Activated T-cell treated with anti-CD3 and anti-CD28 coated beads for 1 hour (primary cell): ENCODE measurements at places on chromosomes 13 and 19.

DNA sequence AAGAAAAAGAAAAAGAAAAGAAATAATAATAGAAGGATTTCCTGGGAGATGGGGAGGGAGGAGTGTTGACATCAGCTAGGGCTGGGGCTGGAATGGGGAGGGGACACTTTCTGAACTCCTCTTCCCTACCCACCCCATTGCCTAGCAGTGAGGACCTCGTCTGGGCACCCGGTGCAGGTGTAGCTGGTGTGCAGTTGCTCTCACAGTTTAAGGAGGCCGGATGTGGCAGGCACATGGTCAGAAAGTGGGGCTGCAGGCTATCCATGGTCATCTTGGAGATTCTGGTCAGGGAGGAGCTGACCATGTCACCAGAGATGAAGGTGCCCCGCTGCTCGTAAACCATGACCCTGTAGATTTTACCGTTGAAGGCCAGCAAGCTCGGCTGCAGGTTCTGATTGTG is 8.5 kb upstream of the TUBB4A start:
- DNase-seq = no peak

- DNase-seq = no peak
Observed at GRCh38 chr19:49629659-49630058, 10.3 kb downstream of the RRAS start.

GRCh38 chr13:27595055-27595811 is 25.1 kb downstream of the LNX2 start:
- DNase-seq = no peak

- peak; percentile 72 for DNase-seq
Observed at GRCh38 chr13:51453207-51453958, 547 bp upstream of the INTS6 start.

DNA sequence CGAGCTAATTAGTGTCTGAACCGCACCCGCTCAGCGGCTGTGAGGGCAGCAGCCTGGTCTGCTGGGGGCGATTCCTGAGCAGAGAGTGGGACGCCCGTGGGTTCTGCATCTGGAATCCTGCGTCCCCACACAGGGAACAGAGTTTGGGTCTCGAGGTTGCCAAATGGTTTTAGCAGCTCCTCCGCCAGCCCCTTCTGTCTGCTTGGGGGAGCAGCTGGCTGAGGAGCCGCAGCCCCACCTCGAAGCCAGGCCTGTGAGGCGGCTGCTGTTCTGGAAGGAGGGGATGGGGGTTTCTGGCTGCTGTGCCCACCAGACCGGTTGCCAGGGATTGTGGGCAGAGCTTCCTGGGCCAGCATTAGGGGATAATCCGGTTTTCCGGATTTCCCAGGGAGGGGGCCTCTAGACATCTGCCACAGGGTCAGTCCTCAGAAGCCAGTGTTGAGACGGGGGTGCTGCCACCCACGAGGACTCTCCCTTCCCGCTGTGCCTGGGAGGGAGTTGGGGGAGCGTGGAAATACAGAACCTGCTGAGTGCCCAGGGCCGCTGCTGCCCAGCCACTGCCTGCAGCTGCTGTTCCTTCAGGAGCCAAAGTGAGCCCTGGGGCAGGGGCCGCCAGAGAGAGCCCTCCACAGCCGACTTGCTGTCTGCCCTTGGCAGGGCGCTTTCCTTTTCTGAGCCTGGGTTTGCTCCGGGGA is 2.0 kb downstream of the CDC34 start:
- no peak for DNase-seq

DNA sequence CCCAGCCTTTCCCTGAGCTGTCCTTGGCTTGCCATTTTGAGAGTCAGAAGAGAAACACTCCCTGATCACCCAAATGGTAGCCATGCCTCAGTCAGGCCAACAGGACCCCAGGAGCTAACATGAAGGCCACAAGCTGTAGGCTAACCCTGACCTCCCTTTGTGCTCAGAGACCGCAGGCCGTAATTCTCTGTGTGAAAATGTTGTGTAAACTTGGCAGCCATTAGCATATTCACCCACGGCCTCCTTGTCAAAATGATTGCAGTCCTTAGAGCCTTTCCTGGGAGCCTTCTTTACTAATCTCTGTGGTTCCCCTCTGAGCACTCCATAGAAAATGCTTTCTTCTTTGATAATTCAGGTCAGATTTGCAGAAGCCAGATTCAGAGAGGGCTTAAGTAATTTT is 418.9 kb downstream of the COG6 start:
- DNase-seq = no peak

- DNase-seq = no peak
Observed at GRCh38 chr19:44344255-44344654, 12.2 kb downstream of the ZNF112 start.

GRCh38 chr13:27374650-27375049 is 49.8 kb upstream of the GTF3A start:
- DNase-seq = peak; percentile 31

GRCh38 chr19:6210091-6210490 is 69.7 kb downstream of the MLLT1 start:
- no peak for DNase-seq

DNA sequence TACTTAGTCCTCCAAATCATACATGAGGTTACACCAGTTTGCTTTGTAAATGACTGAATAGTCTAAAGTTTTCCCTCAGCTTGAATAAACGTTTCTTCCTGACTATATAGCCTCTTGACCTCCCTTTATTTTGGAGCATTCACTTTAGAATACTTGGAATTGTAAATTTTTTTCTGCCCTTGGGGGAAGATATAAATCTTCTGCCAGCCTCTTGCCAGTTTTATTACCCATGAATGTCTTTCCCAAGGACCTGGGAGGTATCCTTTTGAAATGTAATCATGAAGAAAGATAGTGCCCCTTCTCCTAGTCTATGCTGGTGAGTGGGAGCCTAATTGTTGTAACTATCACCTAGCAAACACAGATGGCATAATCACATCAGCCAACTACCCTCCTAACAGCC is 2033.9 kb upstream of the PCDH20 start:
- DNase-seq = no peak

DNA sequence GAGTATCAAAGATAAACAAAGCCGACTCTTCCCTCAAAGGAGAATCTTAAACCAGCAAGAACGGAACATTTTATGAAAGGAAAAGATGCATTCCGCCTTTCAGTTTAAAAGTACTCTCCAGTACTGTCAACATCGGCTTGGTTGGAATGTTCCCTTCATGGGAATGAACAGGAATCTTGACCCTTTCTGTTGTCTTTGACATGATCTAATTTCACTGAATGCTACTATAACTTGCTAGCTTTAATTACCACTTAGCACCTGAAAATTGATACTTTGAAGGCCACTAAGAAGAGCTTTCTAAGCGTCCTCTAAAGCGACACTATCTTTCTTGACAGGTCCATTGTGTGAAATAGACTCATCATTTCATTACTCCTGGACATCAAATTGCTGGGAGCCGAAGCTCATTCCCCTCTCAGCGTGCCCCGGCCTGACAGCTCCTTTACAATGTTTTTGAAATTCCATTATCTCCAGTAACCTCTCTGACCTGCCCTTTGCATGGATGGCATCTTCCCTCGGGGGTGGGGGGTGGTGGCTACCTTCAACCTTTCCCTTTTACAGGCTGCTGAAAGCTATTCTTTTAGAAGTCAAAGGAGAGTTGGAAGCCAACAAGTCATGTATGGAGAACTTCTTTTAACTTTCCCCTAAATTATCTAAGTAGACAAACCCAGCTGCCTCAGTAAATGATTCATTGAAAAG is 67.9 kb downstream of the EFNB2 start:
- no peak for DNase-seq

- DNase-seq = no peak
Observed at GRCh38 chr13:106113796-106114195, 421.7 kb downstream of the EFNB2 start.

DNA sequence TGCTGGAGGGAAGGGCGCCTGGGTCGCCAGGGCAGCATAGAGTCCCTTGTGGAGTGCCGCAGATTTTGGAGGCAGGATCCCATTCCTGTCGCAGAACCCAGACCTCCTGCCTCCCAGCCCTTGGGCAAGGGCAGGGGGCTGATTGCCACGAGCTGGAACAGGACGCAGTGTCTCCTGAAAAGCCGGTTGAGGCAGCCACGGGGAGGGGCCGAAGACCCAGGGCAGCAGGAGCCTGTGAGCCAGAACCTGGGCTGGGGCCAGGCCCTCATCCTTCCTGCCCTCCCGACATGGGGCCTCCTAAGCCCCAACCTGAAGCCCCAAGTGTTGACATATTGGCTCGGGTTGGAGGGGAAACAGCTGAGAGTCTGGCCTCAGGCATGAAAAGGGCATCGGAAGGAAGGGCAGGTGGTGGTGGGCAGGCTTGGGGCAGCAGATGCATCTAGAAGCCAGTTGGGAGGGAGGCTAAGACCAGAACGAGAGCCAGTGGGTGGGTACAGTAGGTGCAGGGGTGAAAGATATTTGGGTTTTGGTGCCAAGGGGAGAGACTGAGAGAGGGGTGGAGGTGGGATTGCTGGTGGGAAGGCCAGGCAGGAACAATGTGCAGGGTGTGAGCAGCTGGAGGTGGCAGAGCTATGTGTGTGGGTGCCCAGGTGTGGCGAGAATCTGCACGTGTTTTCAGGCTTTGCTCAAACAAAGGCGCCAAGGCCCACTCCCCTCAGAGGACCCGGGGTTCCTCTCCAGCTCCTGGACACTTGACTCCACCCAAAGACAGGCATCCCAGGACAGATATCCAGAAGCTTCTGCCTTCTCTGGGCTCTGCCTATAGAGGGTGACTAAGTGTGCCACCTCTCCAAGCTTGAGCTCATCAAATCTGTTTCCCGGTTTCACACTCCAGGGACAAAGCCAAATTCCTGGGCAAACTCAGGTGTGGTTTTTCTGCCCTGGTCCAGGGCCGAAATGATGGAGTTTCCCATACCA is 1.4 kb upstream of the SBSN start:
- DNase-seq = no peak

DNA sequence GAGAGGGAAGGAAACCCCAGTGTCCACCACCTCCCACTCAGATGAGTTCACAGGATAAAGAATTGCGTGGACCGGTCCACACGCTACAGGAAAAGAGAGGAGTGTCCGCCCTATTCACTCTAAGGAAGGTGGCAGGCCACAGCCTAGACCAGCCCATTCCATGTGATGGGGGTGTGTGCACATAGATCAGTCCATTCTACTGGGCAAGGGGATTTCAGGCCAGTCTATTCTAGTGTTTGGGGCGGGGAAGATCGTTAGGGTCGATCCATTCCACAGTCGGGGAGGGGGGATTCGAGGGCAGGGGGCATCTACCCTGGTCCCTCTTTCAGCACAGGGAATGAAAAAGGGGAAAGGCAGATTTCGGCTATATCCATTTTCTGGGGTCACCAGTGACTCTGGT is 7.8 kb downstream of the FIZ1 start:
- DNase-seq = no peak

- no peak for DNase-seq
Observed at GRCh38 chr19:13841962-13842290, 35.0 kb upstream of the NANOS3 start.

- DNase-seq = no peak
Observed at GRCh38 chr19:46617601-46618000, 7.3 kb downstream of the PTGIR start.

- DNase-seq = no peak
Observed at GRCh38 chr13:43297967-43298678, 274.7 kb downstream of the DNAJC15 start.

DNA sequence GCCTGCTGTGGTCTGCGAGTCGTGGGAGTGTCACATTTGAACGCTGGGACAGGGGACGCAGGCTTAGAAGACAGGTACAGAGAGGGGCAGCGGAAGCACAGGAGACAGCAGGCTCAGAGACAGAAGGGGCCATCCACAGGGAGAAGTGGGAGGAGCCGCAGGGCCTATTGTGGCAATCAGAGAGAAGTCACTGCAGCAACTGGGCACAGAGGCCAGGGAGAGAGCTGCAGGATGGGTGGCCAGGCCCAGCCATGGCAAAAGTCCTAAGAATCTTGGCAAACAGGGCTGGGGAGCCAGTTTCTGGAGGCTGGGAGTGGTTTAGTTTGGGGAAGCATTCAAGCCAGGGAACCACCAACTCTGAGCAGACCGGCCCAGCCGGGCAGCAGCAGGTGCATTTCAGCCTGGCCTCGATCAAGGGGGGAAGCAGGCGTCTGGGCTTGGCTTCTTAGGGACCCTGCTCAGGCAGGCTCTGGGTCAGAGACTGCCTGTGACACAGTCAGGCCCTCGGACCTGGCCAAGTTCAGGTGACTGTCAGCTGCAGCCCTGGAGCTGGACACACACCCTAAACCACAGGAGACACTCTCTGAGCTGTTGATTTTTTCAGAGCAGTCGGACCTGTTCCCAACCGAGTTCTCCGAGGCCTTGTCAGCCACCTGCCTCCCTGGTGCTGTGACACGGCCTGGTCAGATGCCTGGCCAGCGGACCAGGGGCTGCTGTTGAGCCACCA is 11.8 kb downstream of the SH3GL1 start:
- no peak for DNase-seq

GRCh38 chr13:26007261-26008125 is 44.3 kb downstream of the SHISA2 start:
- no peak for DNase-seq

DNA sequence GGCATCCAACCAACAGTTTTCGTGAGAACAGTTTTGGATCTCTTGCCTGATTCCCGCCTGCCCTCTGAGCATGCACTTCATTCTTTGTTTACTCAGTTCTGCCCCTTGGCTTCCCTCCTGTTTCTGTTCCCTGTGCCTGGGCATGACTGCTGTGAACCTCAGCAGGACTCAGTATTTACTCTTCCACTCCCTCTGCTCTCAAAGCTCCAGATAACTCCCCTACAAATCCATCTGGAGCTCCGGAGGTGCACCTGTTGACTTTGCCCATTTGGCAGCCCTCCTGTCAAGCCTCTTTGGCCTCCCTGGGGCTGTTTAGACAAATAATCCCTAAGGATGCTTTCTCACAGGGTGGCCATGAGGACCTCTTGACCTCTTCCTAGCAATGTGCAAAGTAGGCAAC is 34.2 kb upstream of the ARGLU1 start:
- DNase-seq = no peak

GRCh38 chr19:7801020-7801570 is 28.9 kb upstream of the EVI5L start:
- DNase-seq = no peak

DNA sequence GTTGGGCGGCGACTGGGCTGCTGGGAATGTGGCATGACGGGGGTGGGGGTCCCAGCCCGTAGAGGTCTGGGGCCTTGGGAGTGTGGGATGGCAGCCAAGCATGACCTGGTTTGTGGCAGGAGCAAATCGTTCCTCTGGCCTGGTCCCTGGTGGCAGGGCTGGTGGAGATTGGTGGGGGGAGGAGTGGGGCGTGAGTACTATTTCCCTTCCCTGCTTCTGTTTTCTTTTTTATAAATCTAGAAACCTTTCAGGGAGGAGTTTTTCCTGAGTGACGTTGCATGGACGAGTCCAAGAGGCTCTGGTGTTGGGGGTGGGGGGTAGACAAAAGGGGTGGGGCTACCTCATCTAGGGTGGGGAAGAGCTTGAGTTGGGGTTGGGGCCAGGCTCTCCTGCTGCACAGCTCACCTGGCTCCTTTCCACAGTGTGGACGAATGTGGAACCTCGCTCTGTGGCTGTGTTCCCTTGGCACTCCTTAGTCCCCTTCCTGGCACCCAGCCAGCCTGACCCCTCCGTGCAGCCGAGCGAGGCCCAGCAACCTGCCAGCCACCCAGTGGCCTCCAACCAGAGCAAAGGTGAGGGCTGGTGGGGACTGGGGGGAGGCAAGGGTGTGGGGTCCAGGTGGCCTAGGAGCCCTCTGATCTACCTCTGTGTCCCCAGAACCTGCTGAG is 15.4 kb upstream of the PRR19 start:
- no peak for DNase-seq

GRCh38 chr13:99237981-99238662 is 20.1 kb downstream of the GPR18 start:
- no peak for DNase-seq

- DNase-seq = no peak
Observed at GRCh38 chr13:52899206-52899605, 50.8 kb upstream of the PCDH8 start.

- peak; percentile 8 for DNase-seq
Observed at GRCh38 chr19:19866611-19867248, 1.0 kb downstream of the ZNF253 start.
